ENCODE measurements at places on chromosomes 13 and 19. TPM values are rescaled to one million over a fixed set of nuclear protein-coding genes. Genes with fewer than 3 reads are reported as not detected.

Gene CGB5
- not detected for total RNA-seq

Gene FXYD7
- not detected for total RNA-seq

Gene AXL
- total RNA-seq = 118 TPM

Gene HSH2D
- total RNA-seq = 1.5 TPM

Gene FAM124A
- 3.2 TPM for total RNA-seq

Gene VSTM1
- not detected for total RNA-seq

Gene ERICH4
- total RNA-seq = not detected

Gene ZNF850
- total RNA-seq = 2.7 TPM

Gene PIBF1
- total RNA-seq = 32.6 TPM

Gene DGKH
- 15.0 TPM for total RNA-seq

Gene SIGLEC8
- total RNA-seq = 0.17 TPM

Gene RASAL3
- 0.94 TPM for total RNA-seq

Gene ASPDH
- total RNA-seq = not detected

Gene TRIP10
- 73.6 TPM for total RNA-seq

Gene RXFP2
- 0.33 TPM for total RNA-seq

Gene QPCTL
- 8.5 TPM for total RNA-seq

Data from subcutaneous adipose tissue (tissue), 4 donors.